ENCODE measurements at places on chromosomes 5 and 9.

GRCh38 chr5:141919218-141920119 lies 4.2 kb upstream of the DELE1 start:
- peaks cover 17% of the 10 kb centered on the region for H3K4me1 ChIP-seq
- H3K27me3 ChIP-seq = peaks cover 24% of the 10 kb centered on the region
- DNase-seq = no peak
- H3K36me3 ChIP-seq = peaks cover 6% of the 10 kb centered on the region
- H3K27ac ChIP-seq = no peak overlapping the region

DNA sequence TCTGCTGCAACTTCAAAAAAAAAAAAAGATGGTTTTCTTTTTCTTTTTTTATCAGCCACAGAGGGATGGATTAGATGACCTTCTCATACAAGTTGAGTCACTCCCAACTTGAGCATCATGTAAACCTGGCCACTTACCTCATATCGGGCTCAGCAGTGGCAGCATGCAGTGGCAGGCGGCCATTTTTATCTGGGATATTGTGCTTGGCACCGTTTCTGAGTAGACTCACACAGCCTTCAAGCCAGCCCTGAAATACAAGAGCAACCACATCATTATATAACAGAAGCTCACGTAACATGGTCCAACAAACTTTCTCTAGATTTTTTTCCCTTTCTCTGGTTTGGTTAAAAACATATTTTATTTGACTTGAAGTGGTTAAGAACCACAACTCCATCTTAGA lies 62.6 kb downstream of the ANKRD55 start:
- H3K36me3 ChIP-seq = no peaks in the 10 kb centered on the region
- H3K27ac ChIP-seq = no peak overlapping the region
- H3K4me1 ChIP-seq = peaks cover 26% of the 10 kb centered on the region
- DNase-seq = no peak

GRCh38 chr5:39541920-39542319 lies 117.1 kb upstream of the DAB2 start:
- DNase-seq = no peak
- H3K4me1 ChIP-seq = no peaks in the 10 kb centered on the region
- peaks cover 14% of the 10 kb centered on the region for H3K27me3 ChIP-seq
- no peak overlapping the region for H3K27ac ChIP-seq

GRCh38 chr9:87451149-87451548 lies 46.5 kb upstream of the DAPK1 start:
- H3K36me3 ChIP-seq = no peaks in the 10 kb centered on the region
- no peak for DNase-seq
- no peak overlapping the region for H3K4me3 ChIP-seq
- no peaks in the 10 kb centered on the region for H3K27me3 ChIP-seq
- no peak overlapping the region for H3K27ac ChIP-seq

DNA sequence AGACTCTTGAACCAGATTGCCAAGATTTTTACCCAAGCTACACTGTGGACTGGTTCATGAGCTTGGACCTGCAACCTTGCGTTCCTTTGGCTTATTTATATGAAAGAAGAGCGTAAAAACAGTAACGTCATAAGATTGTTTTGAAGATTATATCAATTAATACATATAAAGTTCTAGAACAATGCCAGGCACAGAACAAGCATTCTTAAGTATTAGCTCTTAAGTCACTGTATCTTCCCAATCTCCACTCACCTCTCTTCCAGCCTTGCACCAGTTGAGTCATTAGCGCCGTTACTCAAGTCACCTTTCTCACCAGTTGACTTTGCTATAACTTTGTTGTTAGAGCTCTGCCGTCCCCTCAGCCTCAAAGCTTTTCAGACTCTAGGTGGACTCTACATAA lies 415.7 kb downstream of the PLK2 start:
- DNase-seq = no peak
- H3K4me1 ChIP-seq = peaks cover 2% of the 10 kb centered on the region
- H3K27ac ChIP-seq = no peak overlapping the region
- H3K27me3 ChIP-seq = no peaks in the 10 kb centered on the region

Data from activated CD4-positive, alpha-beta memory T cell treated with anti-CD3 and anti-CD28 coated beads, Interleukin-2, amount 10 ng/mL, durations not matched to agents 7 days and 5 days (primary cell).